ENCODE measurements at places on chromosomes 11 and 22. TPM values are rescaled to one million over a fixed set of nuclear protein-coding genes. Genes with fewer than 3 reads are reported as not detected.

The SYT7 gene
- 39.7 TPM for total RNA-seq

The C11orf21 gene
- total RNA-seq: 4.8 TPM

The RIMBP3C gene
- total RNA-seq: 0.21 TPM

The CBLIF gene
- total RNA-seq: not detected

The HORMAD2 gene
- not detected for total RNA-seq

The APLNR gene
- 21.6 TPM for total RNA-seq

The UPB1 gene
- total RNA-seq: 0.68 TPM

The UPK3A gene
- total RNA-seq: not detected

The SMTNL1 gene
- total RNA-seq: not detected

The MYOD1 gene
- not detected for total RNA-seq
